Activated CD4-positive, alpha-beta T cell treated with anti-CD3 and anti-CD28 coated beads, Interleukin-2, amount 50 U/mL, for 4 hours (primary cell): ENCODE measurements at places on chromosomes 5 and 9.
A peak's percentile ranks its signal among the peaks of the same experiment; 100 is the strongest.

- no peak for DNase-seq
These were observed 56.9 kb downstream of the AP3S1 start for GRCh38 chr5:115898656-115899055.

- DNase-seq = no peak
These were observed 491.9 kb upstream of the TUSC1 start for GRCh38 chr9:26170190-26170589.

GRCh38 chr9:129413537-129414376, 207.1 kb downstream of the C9orf50 start:
- peak; percentile 98 for DNase-seq

DNA sequence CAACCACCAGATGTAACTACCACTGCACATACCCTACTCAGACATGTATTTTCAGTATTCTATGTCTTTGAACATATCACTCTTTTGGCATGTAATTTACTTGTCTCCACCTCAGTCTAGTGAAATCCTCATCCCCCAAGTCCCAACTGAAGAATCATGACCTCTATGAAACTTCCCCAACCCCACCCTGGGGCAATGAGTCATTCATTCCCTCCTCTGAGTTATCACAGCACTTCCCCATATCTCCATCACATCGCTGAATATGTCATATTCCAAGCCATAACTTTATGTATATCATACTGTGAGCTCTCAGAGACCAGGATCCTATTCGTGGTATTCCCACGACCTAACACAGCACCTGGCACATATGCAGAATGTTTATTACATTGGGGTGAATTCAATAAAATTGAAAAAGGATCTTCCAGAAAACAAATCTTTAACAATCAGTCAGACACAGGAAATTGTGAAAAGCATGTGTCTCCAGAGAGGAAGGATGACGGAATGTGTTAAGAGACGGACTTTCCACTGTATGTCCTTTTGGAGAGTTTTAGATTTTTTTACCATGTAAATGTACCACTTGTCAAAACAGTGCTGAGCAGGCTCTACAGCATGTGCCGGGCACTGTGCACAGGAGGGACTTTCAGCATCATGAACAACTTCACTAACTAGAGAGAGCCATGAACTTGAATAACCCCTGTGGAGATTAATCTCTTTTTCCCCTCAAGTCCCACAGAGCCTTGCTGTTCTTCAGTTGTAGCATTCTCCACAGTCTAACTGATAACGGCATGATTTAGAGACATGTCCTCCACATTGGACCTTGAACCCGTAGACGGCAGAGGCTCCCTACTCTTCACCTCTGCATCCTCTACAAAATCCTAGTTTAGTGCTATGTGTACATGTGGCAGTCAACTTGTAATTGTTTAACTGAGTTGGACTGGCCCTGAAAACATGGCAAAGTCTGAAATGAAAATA, 213.5 kb downstream of the GLIS3 start:
- DNase-seq = no peak

DNA sequence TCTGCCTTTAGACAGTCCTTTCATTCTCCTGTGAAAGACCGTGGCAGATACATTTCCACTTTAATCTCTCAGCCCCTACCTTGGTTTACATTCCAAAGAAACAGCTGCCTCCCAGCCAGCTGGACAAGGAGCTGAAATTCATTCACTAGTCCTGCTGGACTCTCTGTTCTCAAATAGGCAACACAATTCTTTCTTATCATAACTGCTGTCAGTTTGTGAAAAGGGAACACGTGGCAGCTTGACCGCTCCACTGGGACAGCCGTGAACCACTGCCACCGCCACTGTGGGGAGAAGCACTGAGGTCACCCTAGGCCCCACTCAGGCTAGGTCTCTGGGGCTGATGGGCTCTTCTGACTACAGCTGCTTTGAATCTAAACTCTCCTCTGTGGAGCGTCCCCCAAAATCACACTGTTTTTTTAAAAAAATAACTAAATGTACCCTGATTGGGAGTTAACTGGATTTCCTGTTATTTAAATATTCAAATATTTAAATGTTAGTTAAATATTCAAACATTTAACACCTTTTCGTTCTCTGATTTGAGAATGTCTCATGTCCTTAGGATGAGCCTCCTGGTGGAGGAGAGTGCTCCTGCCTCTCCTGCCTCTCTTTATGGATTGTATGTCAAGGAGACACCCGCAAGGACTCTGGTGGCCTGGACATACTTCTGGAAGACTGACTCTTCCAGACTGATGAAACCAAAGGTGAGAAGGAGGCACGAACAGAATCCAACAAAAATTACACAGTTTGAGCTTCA, 120.1 kb downstream of the BOD1 start:
- DNase-seq = no peak

DNA sequence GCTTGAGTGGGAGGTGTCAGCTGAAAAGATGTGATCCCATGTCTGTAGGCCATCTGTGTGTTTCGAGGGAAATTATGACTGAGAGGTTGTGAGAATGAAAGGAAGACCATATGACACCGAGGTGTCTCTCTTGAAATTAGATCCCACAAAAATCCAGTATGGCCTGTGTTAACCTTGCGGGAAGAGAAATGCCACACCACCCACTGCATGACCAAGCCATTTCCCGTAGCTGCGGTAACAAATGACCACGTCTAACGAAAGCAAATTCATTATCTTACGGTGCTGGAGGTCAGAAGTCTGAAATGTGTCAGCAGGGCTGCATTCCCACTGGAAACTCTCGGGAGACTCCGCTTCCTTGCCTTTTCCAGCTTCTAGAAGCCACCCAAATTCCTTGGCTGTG, 11.6 kb downstream of the C9orf57 start:
- DNase-seq = no peak

GRCh38 chr5:126104341-126104740, 318.9 kb upstream of the GRAMD2B start:
- no peak for DNase-seq

DNA sequence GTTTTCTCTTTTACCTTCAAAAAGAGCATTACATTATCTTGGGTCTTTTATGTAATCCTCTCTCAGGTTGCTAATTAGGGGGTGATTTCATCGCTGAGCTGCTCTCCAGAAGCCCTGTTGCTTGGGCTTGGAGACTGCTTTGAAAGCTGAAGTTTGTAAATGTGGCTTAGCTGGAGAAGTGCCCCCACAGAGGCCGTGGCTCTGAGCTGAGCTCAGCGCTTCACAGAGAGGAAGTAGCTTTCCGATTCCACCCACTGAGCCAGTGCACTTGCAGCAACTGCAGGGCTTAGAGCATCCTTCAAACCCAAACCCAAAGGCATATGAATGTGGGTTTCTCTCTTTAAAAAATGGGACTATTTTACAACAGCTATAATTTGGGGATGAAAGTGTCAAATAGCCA, 13.7 kb upstream of the NXNL2 start:
- no peak for DNase-seq

DNA sequence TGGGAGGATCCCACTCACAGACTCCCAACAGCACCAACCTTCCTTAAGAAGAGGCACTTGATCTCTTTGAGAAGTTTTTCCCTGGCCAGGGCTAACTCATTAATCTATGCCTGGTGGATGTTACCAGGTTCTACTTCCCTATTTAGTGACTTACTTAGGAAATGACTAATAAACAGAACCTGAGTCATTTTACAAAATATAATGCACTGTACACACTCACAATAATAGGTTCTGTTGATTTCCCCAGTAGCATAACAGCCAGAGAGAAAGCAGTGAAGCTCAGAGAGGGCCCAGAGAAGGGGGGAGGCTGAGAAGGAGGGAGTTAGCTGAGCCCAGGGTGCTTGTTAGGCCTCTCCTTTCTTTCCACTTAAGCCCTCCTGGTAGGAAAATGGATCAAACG, 27.1 kb downstream of the FRMD3 start:
- no peak for DNase-seq

GRCh38 chr5:111675201-111675934, 81.6 kb downstream of the NREP start:
- no peak for DNase-seq

DNA sequence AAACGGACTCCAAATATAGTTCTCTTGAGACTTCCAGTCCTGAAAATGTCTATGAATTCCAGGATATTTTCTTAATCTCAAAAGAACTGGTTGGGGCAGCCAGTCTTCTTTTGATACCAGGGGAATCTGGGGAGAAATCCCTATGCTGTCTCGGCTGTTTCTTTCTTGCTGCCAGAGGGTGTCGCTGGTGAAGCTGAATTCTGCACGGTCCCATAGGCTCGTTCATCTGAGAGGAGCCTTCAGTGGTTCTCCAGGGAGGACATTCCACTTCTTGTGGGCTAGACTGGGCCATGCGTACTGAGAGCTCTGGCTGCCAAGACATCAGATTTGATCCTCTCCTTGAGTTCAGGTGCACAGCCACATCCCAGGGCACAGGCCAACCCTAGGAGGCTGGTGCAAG, 155.0 kb upstream of the CLINT1 start:
- no peak for DNase-seq
